ENCODE measurements at places on chromosomes 16 and 17.

DNA sequence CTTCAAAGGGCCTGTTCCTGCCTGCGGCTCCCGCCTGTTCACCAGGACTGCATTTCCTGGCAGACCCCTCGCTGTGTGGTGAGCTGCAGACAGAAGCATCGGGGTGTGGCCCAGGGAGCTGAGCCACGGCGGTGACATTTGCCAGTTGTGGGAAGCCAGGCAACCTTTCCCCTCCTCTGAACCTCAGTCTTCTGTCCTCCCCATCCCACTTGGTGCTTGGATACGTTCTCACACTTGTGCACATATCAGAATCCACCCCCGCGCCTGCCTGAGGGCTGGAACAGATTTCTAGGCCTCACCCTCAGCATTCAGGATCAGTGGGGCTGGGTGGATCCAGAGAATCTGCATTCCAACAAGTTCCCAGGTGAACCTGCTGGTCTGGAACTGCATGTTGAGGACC is 63.5 kb downstream of the CRISPLD2 start:
- no peak for DNase-seq

- peak; percentile 12 for DNase-seq
These were observed 7.6 kb downstream of the MYO1C start for GRCh38 chr17:1484676-1485422.

DNA sequence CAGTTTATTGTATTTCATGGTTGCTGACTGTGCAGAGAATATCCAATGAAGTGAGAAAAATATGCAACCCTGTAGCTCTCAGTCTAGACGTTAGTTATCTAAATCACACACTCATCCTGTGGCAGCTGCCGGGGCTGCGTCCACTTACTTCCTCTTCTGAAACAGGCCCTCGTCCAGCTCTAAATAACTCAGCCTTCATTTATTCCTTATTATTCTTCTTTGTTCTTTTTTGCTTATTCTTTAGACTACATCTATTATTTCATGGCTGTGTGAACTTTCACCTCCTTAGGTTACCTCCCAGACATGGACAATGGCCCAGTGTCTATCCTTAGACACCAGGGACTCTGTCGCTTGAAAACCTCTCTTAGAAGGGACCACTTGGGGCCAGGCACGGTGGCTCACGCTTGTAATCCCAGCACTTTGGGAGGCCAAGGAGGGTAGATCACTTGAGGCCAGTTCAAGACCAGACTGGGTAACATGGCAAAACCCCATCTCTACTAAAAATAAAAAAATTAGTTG is 3.4 kb upstream of the THUMPD1 start:
- DNase-seq = no peak

GRCh38 chr16:77556201-77556873 is 121.5 kb upstream of the ADAMTS18 start:
- no peak for DNase-seq

DNA sequence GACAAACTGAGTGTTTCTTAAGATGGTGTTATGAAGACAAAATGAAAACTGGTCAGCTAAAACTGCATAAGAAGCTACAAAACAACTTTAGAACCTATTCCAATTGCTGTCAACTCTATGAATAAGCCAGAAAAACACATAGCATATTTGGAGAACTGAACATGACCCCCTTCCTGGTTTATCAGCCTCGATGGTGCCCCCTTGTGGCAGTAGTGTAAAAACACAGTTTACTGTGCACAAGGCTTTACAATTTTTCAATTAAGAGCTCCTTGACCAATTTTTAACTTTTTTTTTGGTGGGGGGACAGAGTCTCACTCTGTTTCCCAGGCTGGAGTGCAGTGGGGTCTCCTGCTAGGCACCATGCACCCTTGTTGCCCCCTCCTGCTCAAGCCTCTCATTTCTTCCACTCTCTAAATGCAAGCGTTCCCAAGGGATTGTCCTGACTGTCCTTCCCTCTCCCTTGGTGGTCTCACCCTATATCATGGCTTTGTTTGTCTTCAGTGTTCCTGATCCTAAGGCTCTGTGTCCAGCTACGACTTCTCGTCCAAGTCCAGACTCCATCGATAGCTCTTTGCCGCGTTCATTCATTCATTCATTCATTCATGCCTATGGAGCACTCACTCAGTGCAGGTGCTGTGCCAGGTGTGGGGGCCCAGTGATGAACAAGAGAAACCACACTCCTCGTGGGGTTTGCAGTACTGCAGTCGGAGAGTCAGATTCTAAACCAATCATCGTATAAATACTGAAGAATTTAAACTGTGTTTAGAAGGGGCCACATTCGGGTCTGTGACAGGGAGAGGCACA is 7.5 kb downstream of the EIF1 start:
- DNase-seq = peak; percentile 84

DNA sequence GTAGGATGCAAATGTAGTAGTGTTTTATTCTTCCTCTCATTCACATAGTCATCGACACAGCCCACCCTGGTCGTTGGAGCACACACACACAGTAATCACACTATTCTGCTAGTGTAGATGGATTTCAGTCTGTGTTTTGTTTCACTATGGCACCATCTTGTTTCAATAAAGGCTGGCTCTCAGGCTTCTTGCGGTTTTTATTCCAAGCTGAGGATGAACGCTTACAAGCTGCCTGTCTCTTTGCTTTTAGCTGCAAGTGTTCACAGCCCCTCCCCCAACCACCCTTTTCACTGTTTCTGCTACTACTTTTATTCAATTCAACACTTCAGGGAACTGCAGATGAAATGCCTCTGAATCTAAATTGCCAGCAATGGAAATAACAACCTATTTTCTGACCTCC is 140.9 kb upstream of the PMFBP1 start:
- DNase-seq = no peak

DNA sequence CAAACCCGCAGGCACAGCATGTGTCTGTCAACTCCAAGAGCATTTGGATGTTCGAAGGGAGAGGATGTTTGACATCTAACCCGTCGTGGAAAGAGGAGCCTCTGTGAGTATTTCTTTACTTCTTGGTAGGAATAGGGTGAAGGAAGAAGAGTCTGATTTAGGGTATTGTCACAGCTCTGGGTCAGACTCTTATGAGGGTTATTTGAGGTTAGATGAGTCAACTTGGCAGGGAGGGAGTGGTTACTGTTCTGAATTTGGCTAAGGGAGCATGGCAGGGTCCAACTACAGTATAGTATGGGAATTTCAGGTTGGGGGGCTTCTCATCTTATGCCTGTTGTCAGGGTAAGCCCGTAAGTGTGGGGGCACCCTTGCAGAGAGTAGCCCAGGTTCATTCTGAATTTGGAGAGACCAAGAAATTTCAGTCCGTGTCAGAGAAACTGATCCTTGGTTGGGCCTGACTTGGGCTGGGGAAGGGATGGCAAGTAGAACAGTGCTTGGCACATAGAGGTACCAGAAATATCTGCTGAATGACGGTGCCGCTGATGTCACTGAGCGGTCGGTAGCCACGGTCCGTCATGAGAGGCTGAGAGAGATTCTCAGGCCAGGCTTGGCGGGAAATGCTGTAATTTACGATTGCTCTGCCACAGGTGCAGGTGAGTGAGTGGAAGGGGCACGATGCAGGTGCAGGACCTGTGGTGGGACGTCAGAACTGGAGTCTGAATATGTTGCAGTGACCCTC is 43.2 kb downstream of the MYH3 start:
- no peak for DNase-seq

GRCh38 chr16:54062361-54063278 is 224.0 kb downstream of the IRX3 start:
- no peak for DNase-seq

- no peak for DNase-seq
These were observed 1.8 kb downstream of the MMP15 start for GRCh38 chr16:58027161-58027915.

GRCh38 chr17:17304521-17304985 is 1.4 kb downstream of the NT5M start:
- peak; percentile 50 for DNase-seq

DNA sequence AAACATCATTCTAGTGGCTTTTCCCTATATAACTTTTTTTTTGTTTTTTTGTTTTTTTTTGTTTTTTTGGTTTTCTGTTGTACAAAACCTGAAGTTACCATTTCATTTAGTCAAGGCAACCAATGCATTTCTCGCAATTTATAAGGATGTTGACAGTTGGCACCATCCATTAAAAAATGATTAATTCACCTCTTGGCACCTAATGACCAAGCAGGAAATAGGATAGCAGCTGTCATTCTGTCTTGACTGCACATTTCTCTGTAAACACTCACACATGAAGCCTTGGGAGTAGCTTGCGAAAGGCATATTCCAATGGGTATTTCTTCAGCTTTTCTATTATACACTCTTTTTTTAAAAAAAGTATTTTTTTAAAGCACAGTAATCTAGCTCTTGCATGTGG is 77.5 kb downstream of the SYCE1L start:
- DNase-seq = no peak

DNA sequence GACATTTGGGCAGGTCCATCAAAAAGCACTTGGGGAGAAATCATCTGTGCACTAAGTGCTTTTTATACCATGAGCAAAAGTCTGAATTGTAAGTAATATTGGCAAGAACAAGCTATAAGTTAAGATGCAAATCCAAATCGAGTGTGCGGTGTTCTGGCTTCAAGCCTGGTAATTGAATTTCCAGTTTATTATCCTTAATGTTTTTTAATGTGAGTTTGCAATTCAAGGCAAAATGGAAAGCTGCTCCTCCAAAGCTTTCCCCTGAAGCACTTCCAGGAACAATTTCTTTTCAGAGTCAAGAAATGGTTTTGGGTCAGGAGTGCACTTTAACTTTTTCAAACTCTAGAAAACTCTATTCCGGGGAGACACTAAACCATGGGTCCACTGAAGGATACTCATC is 445.7 kb downstream of the TOX3 start:
- DNase-seq = no peak

DNA sequence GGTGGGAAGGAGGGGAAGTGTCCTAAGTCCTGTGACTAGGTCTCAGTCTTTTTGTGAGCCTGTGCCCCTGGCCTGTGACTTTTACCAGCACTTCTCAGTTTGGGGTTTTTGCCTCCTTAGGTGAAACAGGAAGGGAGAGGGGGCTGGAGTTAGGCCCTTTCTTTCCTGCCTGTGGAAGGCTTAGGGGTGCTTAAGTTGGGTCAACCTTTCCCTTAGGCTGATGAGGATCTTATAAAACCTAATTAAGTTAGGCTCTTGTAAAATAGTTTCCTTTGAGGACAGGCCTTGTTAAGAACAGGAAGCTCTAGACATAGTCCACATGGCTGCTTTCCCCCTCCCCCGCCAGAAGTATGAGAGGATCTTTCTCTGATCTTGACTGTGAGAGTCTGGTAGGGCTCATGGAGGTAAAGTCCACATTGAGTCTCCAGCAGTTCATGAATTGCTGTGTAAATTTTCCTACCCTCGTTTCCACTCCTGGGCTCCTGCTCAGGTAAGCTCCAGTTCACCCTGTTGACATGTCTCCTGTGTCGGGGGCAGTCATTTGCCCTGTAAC is 17.0 kb upstream of the DNASE1 start:
- peak; percentile 44 for DNase-seq

- no peak for DNase-seq
These were observed 4.9 kb upstream of the LPCAT2 start for GRCh38 chr16:55503726-55504550.

- peak; percentile 37 for DNase-seq
These were observed 4.5 kb downstream of the CCR7 start for GRCh38 chr17:40560592-40561293.

- no peak for DNase-seq
These were observed 3.0 kb downstream of the PDILT start for GRCh38 chr16:20401475-20402016.

- no peak for DNase-seq
These were observed 18.4 kb downstream of the G6PC1 start for GRCh38 chr17:42918902-42919521.

DNA sequence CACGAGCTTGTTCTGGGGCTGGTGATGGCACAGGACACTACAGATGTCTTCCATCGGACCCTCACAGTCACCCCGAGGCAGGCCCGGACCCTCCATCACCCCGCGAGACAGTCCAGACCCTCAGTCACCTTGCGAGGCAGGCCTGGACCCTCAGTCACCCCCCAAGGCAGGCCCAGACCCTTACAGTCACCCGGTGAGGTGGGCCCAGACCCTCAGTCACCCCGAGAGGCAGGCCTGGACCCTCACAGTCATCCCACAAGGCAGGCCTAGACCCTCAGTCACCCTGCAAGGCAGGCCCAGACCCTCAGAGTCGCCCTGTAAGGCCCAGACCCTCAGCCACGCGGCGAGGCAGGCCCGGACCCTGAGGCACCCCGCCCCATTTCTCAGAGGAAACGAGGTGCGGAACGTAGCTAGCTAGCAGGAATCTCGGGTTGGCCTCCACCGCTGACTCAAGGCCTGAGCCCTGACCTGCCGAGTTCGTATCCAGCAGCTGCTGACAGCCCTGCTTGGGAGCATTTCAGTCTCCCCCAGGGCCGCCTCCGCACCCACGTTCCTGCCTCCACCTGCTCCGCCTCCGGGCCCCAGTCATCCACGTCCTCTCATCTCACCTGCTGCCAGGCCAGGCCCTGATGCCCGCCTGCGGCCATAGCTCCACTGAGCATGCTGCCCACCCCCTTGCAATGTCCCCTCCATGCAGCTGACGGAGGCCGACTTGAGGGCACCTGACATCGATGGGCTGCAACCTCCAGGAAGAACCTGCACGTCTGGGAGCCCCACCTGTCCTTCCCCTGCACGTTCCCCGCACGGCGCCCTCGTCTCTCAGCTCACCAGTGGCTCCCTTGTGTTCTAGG is 28.7 kb downstream of the RPH3AL start:
- no peak for DNase-seq

DNA sequence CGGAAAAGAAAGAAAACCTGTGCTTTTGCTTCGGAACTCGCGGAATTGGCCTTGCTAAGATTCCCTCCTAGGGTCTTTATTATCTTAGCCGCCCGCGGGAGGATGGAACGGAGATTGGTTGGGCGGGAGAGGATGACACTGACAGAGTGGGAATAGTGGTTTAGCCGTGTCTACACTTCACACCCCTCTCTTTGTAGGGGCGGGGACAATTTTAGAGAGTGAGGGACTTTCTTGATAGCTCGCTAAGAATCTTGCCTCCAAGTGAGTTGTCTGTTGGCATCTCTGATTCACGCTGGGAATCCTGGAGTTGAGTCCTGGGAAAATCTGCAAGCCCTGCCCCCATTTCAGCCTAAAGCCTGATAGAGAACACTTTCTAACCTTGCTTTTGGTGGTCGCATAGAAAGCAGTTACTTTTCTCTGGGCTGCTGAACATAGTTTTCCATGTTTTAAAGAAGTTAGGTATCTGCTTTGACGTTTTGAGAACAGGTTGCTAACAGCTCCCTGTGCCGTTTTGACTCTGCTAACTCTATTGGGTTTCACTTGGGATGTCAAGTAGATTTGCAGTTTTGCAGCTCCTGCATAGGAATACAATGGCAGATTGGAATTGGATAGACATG is 697 bp downstream of the NOL11 start:
- peak; percentile 35 for DNase-seq

- DNase-seq = no peak
These were observed 303.8 kb upstream of the ASIC2 start for GRCh38 chr17:33596899-33597298.

- no peak for DNase-seq
These were observed 564 bp upstream of the TMIGD1 start for GRCh38 chr17:30334421-30334820.
